ENCODE measurements at places on chromosomes 4 and X.

- DNase-seq = no peak
These were observed 50.2 kb downstream of the LEF1 start for GRCh38 chr4:108118505-108118904.

DNA sequence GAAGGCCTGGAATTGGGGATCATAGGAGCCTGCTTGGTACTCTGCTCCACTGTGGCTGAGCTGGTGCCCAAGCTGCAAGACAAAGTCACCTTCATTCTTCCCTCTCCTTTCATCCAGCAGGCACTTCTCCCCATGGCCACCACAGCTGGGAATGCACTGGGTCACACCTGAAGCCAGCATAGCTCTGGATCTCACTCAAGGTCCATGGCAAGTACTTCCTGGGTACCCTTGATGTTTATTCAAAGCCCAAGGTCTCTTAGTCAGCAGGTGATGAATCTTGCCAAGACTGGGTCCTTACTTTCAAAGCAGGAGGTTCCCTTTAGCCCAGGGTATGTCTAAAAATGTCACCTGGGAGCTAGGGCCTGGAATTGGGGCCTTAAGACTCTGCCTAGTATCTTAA is 4.9 kb upstream of the SLC4A4 start:
- DNase-seq = no peak

- no peak for DNase-seq
These were observed 157.9 kb downstream of the MAGEB5 start for GRCh38 chrX:26373829-26374228.

GRCh38 chr4:88976775-88977035 is 80.3 kb downstream of the FAM13A start:
- no peak for DNase-seq

- no peak for DNase-seq
These were observed 78.2 kb downstream of the IL21 start for GRCh38 chr4:122542411-122543236.

GRCh38 chrX:139640259-139640658 is 67.7 kb downstream of the MCF2 start:
- no peak for DNase-seq

- no peak for DNase-seq
These were observed 353.5 kb downstream of the ADGRL3 start for GRCh38 chr4:61553557-61554125.

DNA sequence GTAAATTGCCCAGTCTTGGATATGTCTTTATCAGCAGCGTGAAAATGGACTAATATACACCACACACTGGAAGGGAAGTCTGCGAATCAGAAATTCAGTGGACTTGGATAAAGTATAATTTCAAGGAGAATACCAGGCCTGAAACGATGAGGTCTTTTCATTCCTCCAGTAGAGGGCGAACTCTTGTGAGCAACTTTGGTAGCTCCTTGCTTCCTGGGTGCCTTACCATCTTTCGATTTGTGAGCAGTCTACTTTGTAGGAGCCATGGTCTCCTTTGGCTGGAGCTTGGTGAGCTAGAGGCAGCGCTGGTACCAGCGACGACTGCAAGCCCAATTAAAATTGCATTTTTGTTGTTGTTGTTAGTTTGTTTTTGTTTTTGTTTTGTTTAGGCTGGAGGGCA is 791.9 kb downstream of the FAT4 start:
- no peak for DNase-seq

GRCh38 chr4:75904076-75904475 is 1.8 kb upstream of the PPEF2 start:
- DNase-seq = no peak

DNA sequence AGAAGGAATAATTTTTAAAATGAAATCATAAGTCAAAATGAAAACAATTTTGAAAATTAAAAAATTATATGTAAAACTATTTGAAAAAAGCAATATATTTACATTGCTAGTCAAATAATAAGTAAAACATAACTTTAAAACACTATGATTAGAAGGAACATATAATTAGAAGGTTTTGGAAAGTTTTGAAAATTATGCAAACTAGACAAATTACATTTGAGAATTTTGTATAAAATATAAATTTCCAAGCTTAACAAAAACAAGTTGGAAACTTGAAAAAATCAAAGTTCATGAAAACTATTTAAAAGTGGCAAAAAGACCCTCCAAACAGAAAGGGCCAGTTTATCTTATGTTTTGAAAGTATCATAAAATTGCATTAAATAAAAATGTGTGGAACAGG is 67.6 kb upstream of the TLL1 start:
- DNase-seq = no peak

DNA sequence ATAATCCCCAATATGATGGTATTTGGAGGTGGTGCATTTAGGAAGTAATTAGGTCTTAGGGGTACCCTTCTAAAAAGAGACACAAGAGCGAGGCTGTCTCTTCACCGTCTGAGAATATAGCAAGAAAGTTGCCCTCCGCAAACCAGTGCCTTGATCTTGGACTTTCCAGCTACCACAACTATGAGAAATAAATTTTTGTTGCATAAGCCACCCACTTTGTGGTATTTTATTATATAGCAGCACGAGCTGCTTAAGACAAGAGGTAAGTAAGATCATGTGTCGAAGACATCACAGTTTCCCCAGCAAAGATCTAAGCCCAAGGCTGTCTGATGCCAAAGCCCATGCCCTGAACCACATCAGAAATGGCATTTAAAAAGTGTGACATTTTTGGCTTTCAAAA is 9.6 kb upstream of the EXOSC9 start:
- no peak for DNase-seq

- DNase-seq = no peak
These were observed 447.9 kb upstream of the TECRL start for GRCh38 chr4:64857198-64857597.

DNA sequence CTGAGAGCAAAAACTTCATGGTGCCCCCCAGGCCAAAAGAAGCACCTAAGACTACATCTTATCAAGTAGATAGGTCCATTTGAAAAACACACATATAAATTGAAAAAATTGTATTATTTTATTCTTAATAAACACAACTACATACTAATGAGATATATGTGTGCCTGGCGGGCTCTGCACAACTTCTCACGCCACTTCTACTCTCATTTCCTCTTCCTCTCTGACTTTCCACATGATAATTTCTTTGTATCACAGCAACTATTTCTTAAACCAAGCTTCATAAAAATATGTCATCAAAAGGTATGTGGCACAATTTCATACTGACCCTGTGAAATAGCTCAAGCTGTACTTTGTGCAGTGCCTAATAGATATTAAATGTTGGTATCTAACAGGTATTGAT is 10.7 kb upstream of the NPY2R start:
- DNase-seq = no peak

DNA sequence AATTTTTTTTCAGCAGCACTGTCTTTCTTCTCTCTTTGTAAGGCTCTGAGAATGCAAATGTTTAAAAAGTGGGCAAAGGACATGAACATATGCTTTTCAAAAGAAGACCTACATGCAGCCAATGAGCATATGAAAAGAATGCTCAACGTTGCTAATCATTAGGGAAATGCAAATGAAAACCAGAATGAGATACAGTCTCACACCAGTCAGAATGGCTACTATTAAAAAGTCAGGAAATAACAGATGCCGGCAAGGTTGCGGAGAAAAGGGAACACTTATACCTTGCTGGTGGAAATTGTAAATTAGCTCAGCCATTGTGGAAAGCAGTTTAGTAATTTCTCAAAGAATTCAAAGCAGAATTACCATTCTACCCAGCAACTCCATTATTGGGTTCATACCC is 51.6 kb downstream of the BMP15 start:
- DNase-seq = no peak

- no peak for DNase-seq
These were observed 24.4 kb upstream of the DYNLT3 start for GRCh38 chrX:37871626-37872302.

GRCh38 chr4:76657443-76657842 is 222.4 kb downstream of the SHROOM3 start:
- DNase-seq = no peak

DNA sequence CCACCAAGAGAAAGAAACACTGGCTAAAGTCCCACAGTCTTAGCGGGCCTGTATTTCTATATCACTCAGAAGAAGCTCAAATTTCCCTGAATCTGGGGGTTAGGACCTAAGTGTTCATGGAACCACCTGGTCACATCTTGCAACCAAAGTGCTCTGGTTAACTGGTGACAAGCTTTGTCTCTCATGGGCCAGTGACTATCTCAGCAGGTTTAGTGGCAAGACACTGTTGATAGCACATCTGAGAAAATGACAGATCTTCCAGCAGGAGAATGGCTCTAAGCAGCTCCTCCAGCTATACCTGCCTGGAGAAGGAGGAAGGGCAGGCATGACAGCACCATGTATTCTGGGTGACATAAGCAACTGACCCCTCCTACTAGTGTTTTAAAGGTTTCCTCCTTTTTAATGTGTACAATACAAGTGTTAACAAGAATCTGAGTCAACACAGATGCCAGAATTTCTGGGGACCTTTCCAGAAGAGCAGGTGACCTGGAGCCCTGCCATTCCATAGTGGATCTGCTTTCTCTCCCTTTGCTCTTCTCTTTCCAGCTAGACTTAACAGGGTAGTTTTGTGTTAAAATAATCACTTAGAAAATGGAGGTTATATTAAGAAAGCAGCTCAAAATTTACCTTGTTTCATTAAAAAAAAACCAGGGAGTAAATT is 17.3 kb upstream of the QRFPR start:
- DNase-seq = no peak

DNA sequence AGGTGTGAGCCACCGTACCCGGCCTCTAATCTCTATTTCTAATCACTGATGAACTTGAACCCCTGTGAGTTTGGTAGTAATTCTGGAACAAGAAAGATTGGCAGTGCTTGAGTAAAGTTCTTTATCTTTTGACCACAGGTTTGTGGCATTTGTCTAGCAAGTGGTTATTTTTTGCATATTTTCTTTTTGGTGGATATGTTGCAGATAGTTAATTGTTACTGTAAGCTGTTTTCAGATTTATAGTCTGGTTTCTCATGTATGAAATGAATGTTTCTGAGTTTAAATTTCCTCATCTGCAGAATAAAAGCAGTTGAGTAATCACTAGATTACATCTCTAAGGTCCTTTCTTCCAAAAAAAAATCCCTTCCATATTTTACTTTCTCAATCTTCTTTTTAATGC is 105.2 kb downstream of the GASK1B start:
- no peak for DNase-seq

DNA sequence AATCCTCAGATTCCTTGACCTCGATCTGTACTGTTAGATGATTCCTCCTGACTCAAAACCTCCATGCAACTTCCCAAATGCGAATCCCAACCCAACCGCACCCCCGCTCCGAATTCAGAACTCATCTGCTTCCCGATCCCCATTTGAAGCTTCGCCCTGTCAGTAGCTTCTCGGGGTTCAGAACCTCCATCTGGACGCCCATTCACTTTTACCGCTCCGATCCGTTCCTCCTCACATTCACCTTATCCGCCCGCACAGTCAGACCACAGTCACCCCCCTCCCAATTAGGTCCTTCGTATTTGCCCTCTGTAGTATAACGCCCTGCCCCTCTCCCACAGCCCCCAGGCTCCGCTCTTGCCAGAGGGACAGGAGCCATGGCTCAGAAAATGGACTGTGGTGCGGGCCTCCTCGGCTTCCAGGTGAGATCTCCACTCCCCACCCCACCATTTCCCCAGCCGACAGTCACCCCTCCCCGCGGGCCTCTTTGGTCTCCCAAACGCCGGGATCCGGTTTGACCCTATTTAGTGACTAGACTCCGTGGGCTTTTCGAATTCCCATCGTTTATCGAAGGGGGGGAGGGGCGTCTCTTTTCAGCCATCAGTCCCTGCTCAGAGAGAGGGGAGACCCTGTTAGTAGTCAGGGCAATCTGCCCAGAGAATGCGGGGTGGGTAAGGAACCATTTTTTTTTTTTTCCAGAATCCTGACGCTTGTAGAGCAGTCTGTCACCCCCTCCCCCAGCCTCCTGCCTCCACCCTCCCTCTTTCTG is 691 bp downstream of the MAGED1 start:
- DNase-seq = no peak

DNA sequence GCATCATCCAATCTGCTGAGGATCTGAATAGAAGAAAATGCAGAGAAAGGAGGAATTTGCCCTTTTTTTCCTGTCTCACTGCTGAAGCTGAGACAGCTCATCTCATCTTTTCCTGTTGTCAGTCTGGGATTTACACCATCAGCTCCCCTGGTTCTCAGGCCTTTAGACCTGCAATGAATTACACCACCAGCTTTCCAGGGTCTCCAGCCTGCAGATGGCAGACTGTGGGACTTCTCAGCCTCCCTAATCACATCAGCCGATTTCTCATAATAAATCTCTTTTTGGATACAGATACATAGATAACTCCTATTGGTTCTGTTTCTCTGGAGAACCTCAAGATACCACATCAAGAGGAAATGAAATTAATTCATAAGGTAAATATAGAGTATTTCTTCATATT is 134.6 kb upstream of the MAB21L2 start:
- DNase-seq = no peak

GRCh38 chr4:149784018-149784417 is 31.6 kb downstream of the IQCM start:
- no peak for DNase-seq

- no peak for DNase-seq
These were observed 527.2 kb downstream of the ADGRL3 start for GRCh38 chr4:61727286-61727685.

DNA sequence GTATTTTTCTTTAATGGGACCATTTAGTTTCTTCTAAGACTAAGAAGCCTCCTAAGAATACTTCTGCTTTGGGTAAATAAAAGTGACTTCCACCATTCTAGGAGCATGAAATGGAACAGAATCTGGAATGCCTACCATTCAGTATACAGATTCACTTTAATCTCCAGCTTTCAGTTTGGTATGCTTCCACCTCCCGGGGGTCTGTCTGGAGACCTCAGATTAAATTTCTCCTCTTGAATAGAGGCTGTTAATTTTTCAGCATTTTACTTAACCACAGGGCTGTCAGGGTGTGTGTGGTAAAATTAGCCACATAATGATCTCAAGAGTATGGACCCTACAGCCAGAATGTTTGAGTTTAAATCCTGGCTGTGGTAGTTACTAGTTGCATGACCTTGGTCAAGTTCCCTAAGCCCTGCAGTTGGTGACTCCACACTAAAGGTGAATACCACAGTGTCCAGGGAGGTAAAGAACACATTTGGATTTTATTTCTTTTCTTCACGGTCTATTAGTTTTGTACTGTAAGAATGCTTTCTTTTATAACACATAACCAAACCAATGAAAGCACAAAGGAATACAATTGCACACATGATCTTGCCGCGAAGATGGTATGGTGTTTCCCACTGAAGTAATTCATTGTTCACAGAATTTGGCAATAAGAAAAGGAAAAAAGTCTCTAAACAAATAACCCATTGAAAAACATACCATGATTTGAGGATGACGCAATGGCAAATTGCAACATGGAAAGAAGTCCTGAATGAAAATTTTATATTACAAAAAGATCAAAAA is 37.3 kb upstream of the TRIM2 start:
- no peak for DNase-seq

- no peak for DNase-seq
These were observed 69.7 kb downstream of the CXXC4 start for GRCh38 chr4:104424989-104425388.

DNA sequence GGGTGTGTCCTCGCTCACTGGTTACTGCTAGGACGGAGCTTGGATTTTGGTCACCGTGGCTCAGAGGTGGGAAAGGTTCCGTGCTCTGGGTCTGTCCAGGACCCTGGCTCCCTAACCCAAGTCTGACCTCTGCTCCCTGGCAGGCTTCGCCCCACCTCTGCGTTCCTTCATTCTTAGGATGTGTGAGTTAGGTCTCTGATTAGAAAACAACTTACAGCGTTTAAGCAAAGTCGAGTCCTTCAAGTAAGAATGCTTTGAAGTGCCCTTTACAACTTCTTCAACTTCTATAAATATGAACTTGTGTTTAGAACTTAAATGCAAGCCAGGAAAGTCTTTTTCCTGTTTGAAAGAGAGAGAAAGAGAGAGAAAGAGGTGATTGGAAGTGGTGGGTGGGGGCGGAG is 891 bp downstream of the TLR2 start:
- DNase-seq = no peak

- DNase-seq = no peak
These were observed 33.1 kb downstream of the KDM6A start for GRCh38 chrX:44906041-44906440.

Measured in stimulated activated effector memory CD8-positive, alpha-beta T cell treated with anti-CD3 and anti-CD28 coated beads, Interleukin-12 subunit alpha, Interleukin-12 subunit beta, amount 100 ng/mL, for 72 hours (primary cell).